Fibroblast of the aortic adventitia (primary cell): ENCODE measurements at places on chromosomes 3 and 15. TPM values are rescaled to one million over a fixed set of nuclear protein-coding genes. Genes with fewer than 3 reads are reported as not detected.

DNA sequence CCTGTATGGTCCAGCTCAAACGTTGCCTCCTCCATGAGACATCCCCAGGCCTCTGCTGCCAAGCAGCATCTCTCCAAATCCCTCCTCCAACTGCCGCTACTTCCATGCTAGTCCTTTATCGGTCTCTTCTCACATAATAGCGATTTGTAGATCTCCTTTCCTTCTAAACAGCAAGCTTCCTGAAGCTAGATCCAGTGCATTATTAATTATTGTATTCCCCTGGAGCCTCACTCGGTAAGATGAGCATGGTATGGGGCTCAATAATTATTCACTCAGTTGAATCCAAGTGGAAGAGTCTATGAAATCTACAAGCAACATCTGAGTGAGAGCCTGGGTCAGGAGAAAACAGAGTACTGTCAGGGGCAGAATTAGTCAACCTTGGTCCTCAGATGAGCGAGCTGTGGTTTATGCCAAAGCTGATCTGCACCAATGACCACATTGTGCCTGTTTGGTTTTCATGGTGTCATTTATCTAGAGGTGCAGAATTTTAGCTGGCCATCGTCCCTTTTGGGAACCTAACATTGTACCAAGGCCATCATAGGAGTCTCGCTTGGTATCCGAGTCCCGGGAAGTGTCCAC lies 93.8 kb upstream of the UBE2E1 start:
- DNase-seq = no peak

DNA sequence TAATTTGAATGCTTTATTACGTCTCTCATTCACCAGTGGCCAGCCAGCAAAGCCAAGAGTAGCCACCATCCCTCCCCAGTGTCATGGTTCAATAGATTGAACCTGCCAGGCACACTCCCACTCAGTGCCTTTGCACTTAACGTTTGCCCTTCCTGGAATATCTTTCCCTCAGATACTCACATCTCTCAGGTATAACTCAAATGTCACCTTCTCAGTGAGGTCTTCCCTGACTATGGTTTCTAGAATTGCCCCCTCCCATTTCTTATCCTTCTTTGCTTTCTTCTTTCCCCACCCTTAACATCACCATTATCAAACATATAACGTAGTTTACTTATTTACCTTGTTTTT lies 293.8 kb downstream of the LRTM1 start:
- no peak for DNase-seq

SERPINI2 gene
- not detected in 2 replicates for total RNA-seq

COL7A1 gene
- 8.6 and 10.2 TPM in 2 replicates for total RNA-seq

- peak; percentile 99 for DNase-seq
Measured at GRCh38 chr15:58469432-58470353, 37.9 kb downstream of the LIPC start.

NR2E3 gene
- 0.33 and 0.63 TPM in 2 replicates for total RNA-seq

CHCHD6 gene
- total RNA-seq = 10.8 and 13.4 TPM in 2 replicates

CISH gene
- total RNA-seq = 0.98 and 1.4 TPM in 2 replicates

DNA sequence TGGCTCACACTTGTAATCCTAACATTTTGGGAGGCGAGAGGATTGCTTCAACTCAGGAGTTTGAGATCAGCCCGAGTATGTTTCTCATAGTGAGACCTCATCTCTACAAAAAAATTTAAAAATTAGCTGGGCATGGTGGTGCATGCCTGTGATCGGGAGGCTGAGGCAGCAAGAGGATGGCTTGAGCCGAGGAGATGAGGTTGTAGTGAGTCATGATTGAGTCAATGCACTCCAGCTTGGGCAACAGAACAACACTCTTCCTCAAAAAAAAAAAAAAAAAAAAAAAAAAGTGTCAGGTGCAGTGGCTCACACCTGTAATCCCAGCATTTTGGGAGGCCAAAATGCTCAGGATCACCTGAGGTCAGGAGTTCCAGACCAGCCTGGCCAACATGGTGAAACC lies 2.4 kb downstream of the RPL39L start:
- peak; percentile 42 for DNase-seq

GRCh38 chr3:113211330-113212149 lies at the start of gene BOC:
Gene BOC, plus strand, starts transcription at chr3:113211557. Its CDS starts 38,246 bp downstream, at chr3:113249803.
- DNase-seq = peak; percentile 69

DNA sequence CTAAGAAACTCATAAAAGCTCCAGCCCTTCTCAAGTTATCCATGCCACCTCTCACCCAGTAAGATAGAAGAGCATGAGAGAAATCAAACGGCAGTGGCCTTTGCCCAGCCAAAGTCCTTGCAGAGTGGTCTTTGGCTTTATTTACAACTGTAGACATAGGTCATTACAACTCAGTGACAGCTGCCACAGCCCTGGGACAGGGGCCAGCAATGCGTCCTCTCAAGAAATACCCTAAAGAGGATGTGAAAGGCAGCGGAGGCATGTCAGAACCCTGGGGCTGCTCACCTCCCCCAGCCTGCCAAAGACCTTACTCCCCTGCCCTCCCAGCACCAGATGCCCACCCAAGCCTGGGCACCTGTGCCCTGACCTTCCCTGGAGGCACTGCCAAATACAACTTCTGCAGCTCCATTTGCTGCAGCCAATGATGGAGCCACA lies 6.3 kb downstream of the ACAA1 start:
- no peak for DNase-seq

LRRK1 gene
- 18.0 and 26.4 TPM in 2 replicates for total RNA-seq

DNA sequence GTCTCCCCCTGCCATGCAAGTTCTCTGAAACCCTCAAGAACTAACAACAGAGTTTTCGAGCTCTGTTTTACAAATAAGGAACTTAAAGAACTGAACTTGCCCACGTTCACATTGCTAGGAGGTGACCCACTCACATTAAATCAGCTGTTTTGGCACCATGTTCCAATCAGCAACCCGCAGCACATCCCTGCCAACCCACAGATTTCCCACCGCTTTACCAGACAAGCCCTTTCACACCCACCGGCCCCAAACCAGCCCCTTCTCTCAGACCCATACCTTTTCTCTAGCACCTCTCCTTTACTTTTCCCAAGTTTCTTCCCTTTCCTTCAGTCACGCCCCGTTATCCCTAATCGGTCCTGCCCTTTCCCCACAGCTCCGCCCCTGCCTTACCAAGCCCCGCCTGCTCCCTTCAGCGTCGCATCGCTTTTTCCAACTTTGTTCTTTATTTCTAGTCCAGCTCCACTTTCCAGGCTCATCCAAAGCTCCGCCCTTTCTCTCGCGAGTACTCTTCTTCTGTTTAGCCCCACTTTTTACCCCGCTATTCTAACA lies 804 bp upstream of the BRPF1 start:
- no peak for DNase-seq

GRCh38 chr3:72595376-72595775 lies 252.9 kb downstream of the SHQ1 start:
- no peak for DNase-seq

- DNase-seq = no peak
Measured at GRCh38 chr3:194070220-194070633, 65.7 kb upstream of the HES1 start.

MRPL46 gene
- 8.5 and 16.4 TPM in 2 replicates for total RNA-seq

DNA sequence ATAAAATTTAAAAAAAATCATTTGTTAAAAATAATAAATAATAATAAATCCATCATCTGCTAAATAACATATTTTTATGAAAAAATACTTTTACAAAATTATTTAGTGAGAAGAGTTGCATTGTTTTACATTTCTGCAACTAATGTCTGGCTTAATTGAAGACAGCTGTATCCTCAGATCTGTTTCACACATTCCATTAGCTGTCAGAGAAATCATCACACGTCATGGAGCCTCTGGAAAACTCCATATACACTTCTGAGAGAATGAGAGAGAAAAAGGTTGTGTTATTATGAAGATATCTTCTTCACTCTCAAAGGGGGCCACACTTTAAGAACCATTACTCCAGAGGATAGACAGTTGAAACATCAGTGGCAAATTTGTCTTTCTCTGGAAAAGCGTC lies 40.8 kb downstream of the CMSS1 start:
- no peak for DNase-seq

DUOXA1 gene
- total RNA-seq = 0.36 TPM in 1 of 2 replicates, not detected in the other

CACNA2D3 gene
- total RNA-seq = 0.45 TPM in 1 of 2 replicates, not detected in the other

GRCh38 chr15:96353930-96354730 lies 23.6 kb downstream of the NR2F2 start:
- peak; percentile 54 for DNase-seq

GRCh38 chr3:134189849-134190248 lies 60.8 kb downstream of the RYK start:
- no peak for DNase-seq

GRCh38 chr3:60291115-60291514 lies 960.1 kb downstream of the FHIT start:
- no peak for DNase-seq

CALML4 gene
- 2.6 and 2.7 TPM in 2 replicates for total RNA-seq

GRCh38 chr3:138011722-138012121 lies 1.8 kb downstream of the CLDN18 start:
- DNase-seq = no peak

- DNase-seq = peak; percentile 72
Measured at GRCh38 chr3:112395181-112395895, 62.4 kb downstream of the CD200 start.

DNA sequence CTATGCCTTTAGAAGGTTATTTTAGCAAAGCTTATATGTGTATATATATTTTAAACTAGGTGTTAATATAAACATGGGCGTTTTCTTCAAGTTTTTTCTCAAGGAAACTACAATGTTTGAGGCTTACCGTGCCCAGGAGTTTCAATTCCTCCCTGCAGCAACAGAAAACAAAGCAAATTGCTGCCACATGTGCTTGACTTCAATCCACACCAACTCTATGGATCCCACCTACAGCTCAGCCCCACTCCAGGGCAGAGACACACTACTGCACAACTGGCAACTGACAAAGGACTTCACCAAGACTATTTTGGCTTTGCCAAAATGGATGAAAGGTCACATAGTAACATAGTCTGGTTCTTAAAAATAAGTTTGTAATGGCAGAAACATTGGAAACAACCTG lies 346.6 kb downstream of the ERC2 start:
- no peak for DNase-seq

PLCB2 gene
- 0.27 TPM in 1 of 2 replicates, not detected in the other for total RNA-seq

DNA sequence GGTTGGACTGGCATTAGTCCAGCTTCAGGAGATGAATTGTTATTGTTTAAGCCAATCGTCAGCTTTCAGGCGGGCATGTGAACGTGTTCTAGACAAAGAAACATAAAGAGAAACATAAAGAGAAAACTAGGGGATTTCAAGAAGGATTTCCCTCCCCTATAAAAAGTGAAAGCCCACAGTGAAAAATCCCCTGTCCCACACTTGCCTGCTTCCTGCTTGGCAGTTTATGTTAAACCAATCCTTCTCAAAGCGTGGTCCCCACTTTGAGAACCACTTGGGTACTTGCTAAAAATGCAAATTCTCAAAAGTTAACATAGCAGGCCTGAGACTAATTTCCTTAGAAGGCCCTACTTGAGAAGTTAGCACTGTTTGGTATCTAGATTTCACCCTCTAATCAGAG lies 293.0 kb upstream of the SOX14 start:
- no peak for DNase-seq

DNA sequence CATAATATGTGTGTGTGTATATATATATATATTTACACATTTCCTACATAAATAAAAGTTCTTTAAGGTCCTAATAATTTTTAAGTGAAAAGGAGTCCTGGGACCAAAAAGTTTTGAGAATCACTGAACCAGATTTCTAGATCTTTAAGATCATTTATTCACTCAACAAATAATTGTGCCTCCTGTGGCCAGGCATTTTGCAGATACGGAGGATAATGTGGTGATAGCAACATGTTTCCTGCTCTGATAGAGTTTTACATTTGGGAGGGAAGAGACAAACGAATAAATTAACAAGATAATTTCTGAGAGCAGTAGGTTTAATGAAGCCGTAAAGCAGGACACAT lies 448 bp upstream of the RNF7 start:
- DNase-seq = no peak

OGG1 gene
- 32.1 and 55.0 TPM in 2 replicates for total RNA-seq

- no peak for DNase-seq
Measured at GRCh38 chr15:37582852-37583251, 351.6 kb upstream of the TMCO5A start.

AHSG gene
- total RNA-seq = not detected in 2 replicates

DNA sequence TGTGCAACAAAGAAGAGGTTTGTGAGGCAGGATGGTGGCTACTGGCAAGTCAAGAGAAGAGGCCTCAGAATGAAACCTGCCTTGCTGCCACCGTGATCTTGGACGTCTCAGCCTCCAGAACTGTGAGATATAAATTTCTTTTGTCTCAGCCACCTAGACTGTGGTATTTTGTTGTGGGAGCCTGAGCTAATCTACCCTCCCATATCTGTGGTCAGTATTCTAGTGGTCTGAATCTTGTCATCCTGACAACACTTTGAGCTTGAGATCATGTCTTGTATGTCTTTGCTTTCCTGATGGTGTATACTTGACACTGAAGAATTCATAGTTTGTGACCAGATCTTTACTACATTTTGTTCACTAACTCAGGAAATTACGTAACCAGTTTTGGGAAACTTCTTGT lies 240.6 kb upstream of the GOLIM4 start:
- DNase-seq = no peak

STRIT1 gene
- not detected in 2 replicates for total RNA-seq

GRCh38 chr3:68958932-68959331 lies 26.6 kb upstream of the TAFA4 start:
- no peak for DNase-seq

KNG1 gene
- total RNA-seq = not detected in 2 replicates

GRCh38 chr3:4493941-4494894 lies 1.1 kb downstream of the ITPR1 start:
- DNase-seq = peak; percentile 23

GRCh38 chr3:99663977-99664376 lies 25.6 kb downstream of the COL8A1 start:
- no peak for DNase-seq

HYAL3 gene
- total RNA-seq = 1.2 and 3.1 TPM in 2 replicates

- DNase-seq = peak; percentile 55
Measured at GRCh38 chr3:134211797-134212196, 38.9 kb downstream of the RYK start.

DNA sequence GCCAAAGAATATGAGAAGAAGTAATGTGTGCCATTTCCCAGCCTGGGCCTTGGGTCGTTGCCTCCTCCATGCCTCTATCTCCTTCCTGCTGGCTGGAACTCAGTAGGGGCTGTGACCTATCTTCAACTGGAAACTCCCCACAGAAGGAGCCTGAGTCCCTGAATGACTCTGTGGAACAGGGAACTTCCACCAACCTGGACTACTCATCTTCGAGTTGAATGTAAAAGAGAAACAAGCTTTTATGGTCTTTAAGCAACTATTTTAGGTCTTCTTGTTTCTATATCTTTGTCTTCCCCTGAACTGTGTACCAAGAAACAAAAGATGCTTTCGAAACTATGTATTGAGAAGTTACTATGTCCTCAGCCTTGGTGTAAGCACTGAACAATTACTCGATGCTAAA lies 355.3 kb upstream of the NR2F2 start:
- no peak for DNase-seq

RHOV gene
- 0.82 TPM in 1 of 2 replicates, not detected in the other for total RNA-seq

GRCh38 chr3:46866720-46867549 lies 3.7 kb upstream of the MYL3 start:
- peak; percentile 50 for DNase-seq

RBP2 gene
- not detected in 2 replicates for total RNA-seq

CKMT1A gene
- total RNA-seq = not detected in 2 replicates
